Stimulated activated CD4-positive, alpha-beta T cell treated with anti-CD3 and anti-CD28 coated beads, TNF-alpha, amount 100 ng/mL, for 4 hours (primary cell): ENCODE measurements at places on chromosomes 6 and 20.

- DNase-seq = no peak
Measured at GRCh38 chr6:30972816-30973215, 10.7 kb upstream of the MUC21 start.

DNA sequence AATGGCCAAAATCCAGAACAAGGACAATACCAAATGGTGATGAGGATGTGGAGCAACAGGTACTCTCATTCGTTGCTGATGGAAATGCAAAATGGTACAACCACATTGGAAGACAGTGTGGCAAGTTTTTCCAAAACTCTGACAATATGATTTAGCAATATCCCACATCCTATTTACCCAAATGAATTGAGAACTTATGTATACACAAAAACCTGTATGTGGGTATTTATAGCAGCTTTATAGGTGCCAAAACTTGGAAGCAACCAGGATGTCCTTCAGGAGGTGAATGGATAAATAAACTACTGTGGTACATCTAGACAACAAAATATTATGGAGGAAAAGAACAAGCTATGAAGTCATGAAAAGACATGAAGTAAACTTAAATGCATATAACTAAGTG is 156.5 kb downstream of the TFAP2A start:
- DNase-seq = no peak

DNA sequence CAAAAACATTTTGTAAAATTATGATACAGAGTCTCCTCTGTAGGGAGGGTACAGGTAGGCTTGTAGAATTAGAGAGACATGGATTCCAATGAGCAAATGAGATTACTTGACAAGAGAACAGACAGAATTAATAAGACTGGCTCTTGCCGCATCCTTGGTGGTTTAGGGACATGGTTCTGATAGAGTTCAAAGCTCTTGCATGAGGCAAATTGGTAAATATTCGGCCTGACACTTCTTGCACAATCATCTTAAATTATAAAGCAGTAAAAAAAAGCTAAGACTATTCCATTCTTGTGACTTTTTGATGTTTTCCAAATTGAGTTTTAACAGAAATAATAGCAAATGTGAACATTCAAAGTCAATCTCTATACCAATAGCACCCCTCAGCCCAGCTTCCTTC is 14.9 kb upstream of the KLHL31 start:
- no peak for DNase-seq

- no peak for DNase-seq
Measured at GRCh38 chr6:14366872-14367271, 249.3 kb downstream of the CD83 start.

GRCh38 chr6:14664621-14665315 is 547.2 kb downstream of the CD83 start:
- no peak for DNase-seq

DNA sequence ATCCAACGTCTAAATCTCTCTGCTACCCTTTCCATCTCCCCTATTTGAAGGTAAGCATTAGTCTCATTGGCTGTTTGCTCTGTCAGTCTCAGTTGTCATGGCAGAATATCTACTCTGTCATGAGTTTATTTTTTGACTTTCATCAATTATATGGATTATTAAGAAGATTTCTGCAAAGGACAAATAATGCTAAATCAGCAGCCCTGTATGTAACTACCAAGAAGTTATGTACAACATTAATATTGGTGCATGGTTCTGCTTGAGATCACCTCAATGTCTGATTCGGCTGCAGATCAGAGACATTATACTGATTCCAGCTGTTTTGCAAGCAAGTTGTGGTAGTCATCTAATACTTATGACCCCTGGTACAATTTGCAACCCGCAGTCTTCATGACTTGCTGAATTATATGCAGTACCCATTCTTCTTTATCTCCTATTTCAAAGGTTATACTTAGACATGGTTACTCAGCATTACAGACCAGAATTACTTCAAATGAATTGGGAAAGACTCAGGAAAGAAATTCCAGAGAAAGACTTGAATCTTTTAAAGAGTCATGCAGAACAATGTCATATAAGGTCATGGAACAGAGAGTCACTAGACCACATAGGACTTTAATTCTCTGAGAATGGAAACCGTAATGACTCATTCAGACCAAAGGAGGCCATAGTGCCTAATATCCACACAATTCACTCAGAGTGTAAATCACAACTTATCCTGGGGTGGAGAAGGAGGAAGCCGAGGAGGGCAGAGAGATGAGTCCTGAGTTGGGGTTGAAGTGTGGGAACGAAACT is 201.4 kb downstream of the IBTK start:
- no peak for DNase-seq

GRCh38 chr6:110645685-110646418 is 169.4 kb downstream of the CDK19 start:
- no peak for DNase-seq

- DNase-seq = no peak
Measured at GRCh38 chr6:3072798-3073197, 4.5 kb downstream of the RIPK1 start.

GRCh38 chr6:52189974-52190373 is 3.8 kb downstream of the IL17A start:
- no peak for DNase-seq

GRCh38 chr20:25549172-25549773 is 36.1 kb downstream of the NINL start:
- no peak for DNase-seq

GRCh38 chr6:8017276-8017701 is 46.9 kb downstream of the BLOC1S5 start:
- DNase-seq = no peak

- DNase-seq = no peak
Measured at GRCh38 chr6:154301839-154302752, 54.5 kb downstream of the IPCEF1 start.

- no peak for DNase-seq
Measured at GRCh38 chr6:37783025-37783855, 36.3 kb upstream of the ZFAND3 start.

DNA sequence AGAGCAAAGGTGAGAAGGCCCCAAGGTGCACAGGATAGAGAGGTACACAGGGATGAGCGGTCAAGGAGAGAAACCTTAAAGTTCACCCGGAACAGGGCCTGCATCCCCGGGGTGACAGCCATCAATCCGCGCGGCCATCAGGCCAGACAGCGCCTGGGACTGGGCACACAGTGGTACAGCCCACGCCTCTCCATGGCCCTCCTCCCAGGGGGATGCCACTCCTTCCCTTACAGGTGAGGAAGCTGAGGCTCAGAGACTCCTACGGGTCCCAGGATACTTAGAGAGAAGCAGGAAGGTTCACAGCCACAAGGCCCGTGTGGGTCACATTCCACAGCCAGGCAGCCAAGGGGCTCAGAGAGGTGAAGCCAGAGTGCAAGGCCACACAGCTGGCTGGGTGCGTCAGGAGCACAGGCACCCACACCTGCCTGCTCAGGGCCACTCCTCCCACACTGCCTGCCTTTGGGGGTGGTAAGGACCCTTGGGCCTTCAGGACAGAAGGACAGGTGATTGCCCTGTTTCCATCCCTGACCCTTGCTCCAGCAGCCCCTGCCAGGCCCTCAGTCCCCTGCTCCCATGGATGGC is 14.7 kb downstream of the FRMD1 start:
- DNase-seq = no peak

GRCh38 chr6:101126501-101126900 is 245.4 kb upstream of the ASCC3 start:
- no peak for DNase-seq

- no peak for DNase-seq
Measured at GRCh38 chr20:13458860-13459451, 179.8 kb downstream of the TASP1 start.

- DNase-seq = no peak
Measured at GRCh38 chr20:54661265-54661664, 185.9 kb downstream of the DOK5 start.

DNA sequence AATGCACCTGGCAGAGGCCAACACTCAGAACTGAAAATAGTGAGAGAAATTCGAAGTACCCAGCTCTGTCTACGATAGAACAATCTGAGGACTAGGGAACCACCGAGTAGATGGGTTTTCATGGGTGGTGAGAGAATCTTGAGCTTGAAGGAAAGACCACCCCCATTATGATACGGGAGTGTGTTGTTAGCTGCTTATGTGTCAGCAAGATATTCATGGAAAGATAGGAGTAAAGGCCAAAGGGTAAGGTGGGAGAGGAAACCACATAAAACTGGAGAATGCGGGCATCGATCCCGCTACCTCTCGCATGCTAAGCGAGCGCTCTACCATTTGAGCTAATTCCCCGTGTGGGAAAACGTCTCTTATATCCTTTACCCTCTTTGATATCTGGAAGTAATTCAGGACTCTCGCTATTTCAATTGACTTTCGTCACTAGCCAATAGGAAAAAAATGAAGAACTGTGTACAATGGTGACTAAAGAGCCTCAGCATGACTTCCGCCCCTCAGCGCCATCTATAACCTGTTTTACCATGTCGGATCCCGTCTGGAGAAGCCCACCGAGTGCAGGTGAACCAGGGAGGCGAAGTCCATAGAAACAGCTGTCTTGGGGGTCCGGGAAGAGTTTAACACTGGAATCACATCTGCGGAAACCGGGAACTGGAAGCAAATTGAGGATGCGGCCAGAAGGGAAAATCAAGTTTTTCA is 25.0 kb upstream of the ABT1 start:
- DNase-seq = no peak

GRCh38 chr20:58797371-58798338 is 53.0 kb downstream of the GNAS-AS1 start:
- no peak for DNase-seq

DNA sequence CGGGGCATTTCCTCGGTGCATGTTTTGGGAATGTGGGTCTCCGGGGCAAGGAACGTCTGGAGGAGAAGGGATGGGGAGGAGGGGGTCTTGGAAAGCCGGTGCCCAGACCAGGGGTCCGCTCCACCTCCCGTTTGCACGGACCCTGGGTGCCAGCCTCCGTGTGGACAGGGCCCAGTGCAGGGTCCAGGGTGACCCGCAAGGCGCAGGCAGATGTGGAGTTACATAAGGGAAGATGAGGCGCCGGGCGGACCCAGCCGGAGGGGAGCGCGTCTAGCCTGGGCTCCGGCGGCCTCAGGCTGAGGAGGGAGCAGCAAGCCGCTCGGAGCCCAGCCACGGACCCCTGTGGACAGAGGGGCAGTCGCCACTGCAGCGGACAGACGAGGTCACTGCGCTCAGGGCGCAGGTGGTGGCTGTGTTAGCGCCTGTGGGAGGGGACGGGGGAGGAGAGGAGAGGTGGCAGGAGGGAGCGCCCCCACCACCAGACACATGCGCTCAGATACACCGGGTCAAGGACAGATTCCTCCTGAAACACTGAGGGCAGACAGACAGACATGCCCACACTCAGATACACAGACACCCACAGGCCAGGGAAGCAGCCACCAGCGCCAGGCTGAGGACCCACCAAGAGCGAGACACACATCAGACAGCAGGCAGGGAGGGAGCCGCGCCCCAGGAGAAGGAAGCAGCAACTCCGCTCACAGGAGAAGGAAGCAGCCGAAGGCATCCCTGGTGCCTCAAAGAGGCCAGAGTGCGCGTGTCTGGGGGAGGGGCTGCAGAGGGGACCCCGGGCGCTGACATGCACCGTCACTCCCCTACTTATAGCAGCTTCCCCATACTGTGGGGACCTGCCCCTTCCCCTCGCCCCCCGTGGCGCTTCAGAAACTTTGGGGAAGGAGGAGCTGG is 839 bp upstream of the HRH3 start:
- no peak for DNase-seq

DNA sequence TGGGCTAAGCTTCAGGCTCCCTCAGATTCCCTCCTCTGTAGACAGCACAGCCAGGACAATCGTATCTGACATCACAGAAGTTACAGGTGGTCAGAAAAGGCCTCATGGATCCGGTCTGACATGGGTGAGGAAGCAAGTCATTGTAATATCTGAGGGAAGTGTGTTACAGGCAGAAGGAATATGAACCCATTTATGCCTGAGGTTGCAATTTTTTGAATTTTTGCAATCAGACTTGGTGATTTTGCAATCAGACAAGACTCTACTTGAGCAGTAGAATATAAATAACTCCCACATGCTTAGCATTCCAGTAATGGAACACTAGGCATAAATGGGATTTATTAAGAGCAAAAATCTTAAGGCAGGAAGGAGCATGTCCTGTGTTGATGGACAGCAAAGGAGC is 52.1 kb downstream of the CBLN4 start:
- no peak for DNase-seq

GRCh38 chr6:34112126-34112525 is 33.8 kb downstream of the GRM4 start:
- DNase-seq = no peak

- no peak for DNase-seq
Measured at GRCh38 chr6:137471497-137471896, 22.7 kb downstream of the OLIG3 start.

DNA sequence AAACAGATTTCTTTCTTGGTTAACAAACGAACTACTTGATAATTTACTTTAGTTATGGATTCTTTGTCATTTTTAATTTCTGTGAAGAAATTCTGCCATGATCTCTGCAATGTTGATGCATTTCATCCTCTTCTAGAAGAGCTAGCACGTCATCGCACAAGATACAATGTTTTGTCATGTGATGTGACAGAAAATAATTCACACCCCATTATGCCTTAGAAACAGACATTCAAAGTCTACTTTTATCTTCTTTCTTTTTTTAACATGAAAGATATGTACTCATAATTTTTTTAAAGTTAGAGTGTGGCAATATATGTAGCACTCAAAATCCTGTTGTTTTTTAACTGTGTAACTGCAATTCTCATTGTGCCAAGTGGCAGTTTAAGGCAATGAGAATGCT is 39.6 kb upstream of the NELFCD start:
- no peak for DNase-seq

GRCh38 chr6:84136364-84137050 is 90.9 kb downstream of the CEP162 start:
- no peak for DNase-seq

DNA sequence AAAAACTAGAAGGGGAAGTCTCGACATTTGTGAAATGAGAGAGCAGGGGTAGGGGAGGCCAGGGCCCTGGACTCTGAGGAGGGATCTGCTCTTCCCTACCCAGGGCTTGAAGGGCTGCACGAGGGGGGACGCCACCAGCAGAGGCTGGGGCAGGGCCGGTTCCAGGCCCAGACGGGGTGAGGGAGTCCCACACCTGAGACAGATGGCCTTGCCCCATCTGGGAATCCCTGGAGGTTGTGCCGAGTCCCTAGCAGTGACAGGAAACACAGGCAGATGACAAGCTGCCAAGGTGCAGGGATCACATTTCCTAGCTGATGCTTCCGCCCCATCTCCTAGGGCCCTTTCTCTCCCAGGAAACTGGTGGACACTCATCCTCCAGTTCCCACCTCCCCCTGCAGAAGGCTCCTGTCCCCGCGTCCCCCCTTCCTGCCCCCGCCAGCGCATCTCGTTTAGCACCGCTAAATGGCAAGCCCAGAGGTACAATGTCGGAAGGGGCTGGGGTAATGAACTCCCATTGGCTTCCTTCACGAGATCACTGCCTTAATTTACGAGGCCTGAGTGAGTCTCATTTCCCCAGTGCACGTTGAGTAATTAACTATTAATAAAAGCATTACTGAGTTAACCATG is 35.2 kb upstream of the CDH22 start:
- DNase-seq = no peak

DNA sequence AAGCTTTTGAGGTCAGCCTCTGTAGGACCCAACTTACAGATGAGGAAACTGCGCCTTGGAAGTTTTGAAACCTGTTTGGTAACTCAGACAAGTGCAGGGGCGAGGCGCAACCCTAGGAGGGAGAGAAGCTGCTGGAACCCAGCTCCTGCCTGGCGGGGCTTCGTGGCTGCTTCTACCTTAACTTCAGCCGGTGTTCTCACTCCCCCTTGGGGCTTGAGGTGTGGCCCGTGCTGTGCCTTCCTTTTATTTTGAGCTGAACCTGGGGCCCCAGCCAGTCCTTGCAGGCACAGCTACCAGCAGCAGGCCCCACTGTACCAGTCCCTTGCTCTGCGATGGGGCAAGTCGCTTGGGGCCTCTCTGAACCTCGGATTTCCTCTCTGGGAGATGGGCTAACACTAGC is 12.0 kb downstream of the RBM38 start:
- DNase-seq = no peak

GRCh38 chr6:46972531-46972930 is 50.8 kb upstream of the ADGRF5 start:
- no peak for DNase-seq
